ENCODE measurements at places on chromosomes 5 and 9.
A peak's percentile ranks its signal among the peaks of the same experiment; 100 is the strongest.

- DNase-seq = peak; percentile 68
These were observed 263.2 kb downstream of the DMAC1 start for GRCh38 chr9:7536310-7536939.

- DNase-seq = peak; percentile 45
These were observed 77.0 kb downstream of the ABCA1 start for GRCh38 chr9:104850786-104851545.

DNA sequence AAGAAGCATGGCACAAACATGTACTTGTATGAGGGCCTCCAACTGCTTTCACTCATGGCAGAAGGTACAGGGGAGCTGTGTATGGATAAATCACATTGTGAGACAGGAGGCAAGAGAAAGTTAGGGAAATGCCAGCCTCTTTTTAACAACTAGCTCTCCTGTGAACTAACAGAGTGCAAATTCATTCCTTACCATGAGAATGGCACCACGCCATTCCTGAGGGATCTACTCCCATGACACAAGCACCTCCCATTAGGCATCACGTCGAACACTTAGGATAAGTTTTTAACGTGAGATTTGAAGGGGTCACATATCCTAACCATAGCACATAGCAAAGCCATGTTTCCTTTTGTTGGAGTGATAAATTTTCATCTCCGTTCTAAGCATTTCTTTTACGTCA is 747.2 kb upstream of the CHD1 start:
- no peak for DNase-seq

DNA sequence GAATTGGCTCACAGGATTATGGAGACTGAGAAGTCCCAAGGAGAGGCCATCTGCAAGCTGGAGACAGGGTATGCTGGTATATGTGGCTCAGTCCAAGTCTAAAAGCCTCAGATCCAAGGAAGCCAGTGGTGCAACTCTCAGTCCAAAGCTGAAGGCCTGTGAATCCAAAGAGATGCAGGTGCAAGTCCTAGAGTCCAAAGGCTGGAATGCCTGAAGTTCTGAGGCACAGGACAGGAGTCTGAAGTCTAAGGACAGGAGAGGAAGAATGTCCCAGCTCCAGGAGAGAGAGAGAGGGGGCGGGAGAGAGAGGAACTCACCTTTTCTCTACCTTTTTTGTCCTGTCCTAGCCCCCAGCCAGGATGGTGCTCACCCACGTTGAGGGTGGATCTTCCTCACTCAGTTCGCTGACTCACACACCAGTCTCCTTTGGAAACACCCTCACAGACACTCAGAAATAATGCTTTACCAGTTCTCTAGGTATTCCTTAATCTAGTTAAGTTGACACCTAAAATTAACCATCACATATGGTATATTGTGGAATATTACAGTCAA is 49.6 kb downstream of the KCNN2 start:
- DNase-seq = peak; percentile 1

GRCh38 chr5:12330381-12330780 is 426.1 kb upstream of the CTNND2 start:
- no peak for DNase-seq

GRCh38 chr5:14821100-14821845 is 50.3 kb downstream of the ANKH start:
- no peak for DNase-seq

GRCh38 chr9:34190996-34191892 is 12.4 kb downstream of the UBAP1 start:
- DNase-seq = peak; percentile 51

DNA sequence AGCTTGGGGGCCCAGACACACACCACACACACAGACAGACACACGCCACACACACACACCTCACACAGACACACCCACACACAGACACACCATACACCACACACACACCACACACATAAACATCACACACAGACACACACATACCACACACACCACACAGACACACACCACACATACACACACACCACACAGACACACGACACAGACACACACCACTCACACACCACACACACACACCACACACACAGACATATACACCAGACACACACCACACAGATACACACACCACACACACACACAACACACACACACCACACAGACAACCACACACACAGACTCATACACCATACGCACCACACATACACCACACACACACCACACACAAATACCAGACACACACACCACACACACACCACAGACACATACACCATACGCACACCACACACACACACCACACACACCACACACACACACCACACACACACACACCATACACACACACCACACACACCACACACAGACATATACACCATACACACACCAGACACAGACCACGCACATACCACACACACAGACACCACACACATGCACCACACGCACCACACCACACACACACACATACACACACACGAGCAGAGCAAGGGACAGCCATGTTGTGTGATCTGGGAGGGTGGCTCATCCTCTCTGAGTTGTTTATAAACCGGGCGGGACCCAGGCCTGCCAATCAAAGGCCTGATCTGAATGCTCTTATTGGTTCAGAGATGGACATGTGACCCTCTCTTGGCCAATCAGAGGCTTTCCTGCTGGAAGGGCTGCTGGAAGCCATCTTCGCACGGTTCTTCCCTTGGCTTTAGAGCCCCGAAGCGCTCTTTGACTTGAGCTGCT is 148.3 kb downstream of the GAPVD1 start:
- DNase-seq = peak; percentile 42

DNA sequence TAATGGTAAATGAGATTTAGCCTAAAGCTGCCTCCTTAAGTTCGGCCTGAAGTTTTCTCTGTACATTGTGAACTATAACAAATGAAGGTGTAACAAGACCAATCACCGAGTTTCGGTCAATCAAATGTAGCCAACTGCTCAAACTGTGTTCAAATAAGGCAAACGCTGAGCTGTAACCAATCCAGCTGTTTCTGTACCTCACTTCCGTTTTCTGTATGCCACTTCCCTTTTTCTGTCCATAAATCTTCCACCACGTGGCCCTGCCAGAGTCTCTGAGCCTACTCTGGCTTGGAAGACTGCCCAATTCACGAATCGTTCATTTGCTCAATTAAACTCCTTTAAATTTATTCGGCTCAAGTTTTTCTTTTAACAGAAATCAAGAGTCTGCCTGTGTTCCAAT is 193.5 kb upstream of the KLF9 start:
- no peak for DNase-seq

DNA sequence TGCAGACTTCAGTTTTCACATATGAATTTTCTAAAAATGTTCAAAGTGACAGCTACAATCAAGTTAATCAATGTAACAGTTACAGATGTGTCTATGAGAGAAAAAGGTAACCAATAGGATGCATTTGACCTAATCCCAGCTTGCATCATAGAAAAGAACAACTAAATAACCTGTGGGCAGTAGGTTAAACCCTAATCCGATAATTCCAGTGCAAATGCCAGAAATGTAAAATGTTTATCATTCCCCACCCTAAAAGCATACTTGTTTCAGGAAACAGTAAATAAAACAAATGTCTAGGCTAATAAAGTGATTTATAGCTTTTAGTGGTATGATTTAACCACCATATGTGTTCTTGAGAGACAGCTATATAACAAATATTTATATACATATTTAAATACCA is 592.6 kb downstream of the PRELID2 start:
- DNase-seq = no peak

DNA sequence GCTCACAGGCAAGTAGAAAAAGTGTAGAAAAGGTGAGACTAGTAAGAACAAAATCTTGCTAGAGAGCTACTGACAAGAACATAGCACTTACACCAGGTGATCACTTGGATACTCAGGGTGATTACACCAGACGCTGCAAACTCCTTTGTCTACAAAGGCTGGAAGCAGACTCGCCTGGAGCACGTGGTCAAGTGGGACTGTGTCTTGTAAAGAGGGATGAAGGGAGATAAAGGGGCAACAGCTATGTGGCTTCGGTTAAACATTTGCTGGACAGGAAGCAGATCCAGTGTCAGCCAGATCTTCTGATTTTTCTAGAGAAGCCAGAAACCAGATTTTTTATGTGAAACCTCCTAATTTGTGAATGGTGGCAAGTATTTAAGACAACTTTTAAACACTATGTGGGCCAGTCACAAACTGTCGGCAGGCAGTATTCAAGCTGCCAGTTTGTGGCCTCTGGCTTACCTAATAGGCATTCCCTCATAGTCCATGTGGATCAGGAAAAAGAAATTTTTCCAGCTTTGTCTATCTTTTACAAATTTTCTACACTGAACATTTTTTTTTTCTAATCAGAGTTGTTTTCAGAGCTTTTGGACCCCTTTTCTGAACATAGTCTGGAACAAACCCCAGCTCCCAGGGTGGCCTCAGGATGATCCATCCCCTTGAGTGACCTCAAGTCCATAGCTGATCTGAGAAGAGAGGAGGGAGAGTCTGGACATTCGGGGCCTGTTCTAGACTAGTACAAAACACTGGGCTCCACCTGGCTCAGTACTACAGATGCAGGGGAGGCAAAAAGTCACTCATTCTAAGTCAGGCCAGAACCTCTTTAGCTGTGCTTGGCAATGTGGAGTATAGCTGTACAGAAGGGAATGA is 262.9 kb downstream of the ARRDC3 start:
- no peak for DNase-seq

DNA sequence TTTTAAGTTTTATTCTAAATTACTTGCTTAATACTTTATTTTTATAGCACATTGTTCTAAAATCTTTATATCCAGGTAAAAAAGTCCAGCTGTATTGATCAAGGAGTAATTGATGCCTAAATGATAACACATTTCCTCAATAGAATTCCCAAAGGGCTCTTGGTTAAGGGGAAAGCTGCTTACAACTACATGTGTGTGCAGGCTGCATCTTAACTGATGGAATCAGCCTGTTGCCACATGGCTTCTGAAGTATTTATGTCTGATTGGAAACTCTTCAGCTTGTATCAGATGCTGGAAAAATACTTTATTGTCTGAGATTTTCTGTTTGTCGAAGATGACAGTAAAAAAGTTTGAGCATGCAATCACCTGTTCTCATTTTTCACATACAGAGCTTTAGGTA is 182.6 kb downstream of the FBXL7 start:
- DNase-seq = no peak

DNA sequence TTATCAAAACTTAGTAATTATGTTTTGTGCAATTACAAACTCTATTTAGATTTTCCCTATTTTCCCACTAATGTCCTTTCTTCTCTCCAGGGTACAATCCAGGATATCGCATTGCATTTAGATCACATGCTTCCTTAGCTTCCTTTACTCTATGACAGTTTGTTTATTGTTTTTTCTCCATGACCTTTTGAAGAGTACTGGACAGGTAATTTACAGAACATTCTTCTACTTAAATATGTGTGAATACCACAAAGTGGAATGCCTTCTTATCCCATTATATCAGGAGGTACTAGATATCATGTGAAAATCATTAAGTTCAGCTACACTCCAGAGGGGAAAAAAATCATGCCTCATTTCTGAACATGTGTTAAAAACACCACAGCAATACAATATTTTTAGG is 776.6 kb upstream of the CDH9 start:
- DNase-seq = no peak

- DNase-seq = peak; percentile 4
These were observed 75.8 kb downstream of the F2RL2 start for GRCh38 chr5:76547242-76547890.

DNA sequence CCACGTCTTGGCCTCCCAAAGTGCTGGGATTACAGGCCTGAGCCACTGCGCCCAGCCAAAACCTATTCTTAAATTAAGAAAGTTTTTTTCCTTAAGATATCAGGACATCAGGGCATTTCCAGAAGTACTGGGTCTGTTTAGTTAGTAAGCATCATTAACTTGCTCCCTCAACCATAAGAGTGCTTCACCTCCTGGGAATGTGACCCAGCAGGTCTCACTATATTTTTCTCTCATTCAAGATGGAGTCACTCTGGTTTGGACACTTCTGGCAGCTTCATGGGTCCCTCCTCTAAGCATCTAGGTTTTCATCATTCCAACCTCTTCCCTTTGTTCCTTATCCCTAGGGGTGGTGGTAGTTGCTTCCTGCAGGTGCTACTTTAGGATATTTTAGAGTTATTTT is 10.3 kb upstream of the BRD3OS start:
- DNase-seq = no peak

- no peak for DNase-seq
These were observed 82.1 kb upstream of the MOCS2 start for GRCh38 chr5:53191548-53192165.

GRCh38 chr5:175671013-175671412 is 13.1 kb downstream of the HRH2 start:
- no peak for DNase-seq

DNA sequence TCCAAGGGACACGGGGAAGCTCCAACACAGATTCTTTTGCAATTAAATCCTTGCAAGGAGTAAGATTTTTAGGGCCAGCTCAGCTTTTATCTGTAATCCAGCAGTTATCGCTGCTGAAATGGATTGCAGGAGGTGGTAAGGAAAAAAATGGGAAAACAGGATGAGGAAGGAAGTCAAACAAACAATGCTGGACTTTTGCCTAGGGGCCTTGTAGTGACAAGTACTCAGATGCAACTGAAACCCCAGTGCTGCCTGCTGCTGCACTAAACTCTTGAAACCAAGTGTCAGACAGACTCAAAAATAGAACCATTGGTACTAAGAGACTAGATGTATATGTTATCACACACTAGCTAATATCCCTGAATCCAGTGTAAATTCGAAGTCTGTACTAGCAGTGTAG is 309.2 kb downstream of the CTNND2 start:
- DNase-seq = no peak

GRCh38 chr5:83072966-83073365 is 4.2 kb downstream of the TMEM167A start:
- peak; percentile 50 for DNase-seq

DNA sequence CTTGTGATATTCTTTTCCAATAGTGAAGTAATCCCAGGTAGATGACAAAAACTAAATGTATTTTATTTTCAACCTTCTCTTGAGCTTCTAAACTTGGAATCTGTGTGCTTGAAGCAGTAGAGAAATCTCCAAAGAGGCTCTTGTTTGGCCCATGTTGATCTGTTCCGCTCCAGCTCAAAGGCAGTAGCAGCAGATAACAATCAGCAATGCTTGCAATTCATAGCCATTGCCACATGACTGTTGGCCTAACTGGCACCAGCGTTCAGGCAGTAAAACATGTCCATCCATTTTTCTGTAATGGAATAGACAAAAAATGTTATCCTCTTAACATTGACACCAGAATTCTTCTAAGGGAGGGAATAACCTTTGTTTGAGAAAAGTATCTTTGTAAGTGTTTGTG is 270.7 kb upstream of the MSX2 start:
- no peak for DNase-seq
